ENCODE measurements at places on chromosomes 16 and 17.

DNA sequence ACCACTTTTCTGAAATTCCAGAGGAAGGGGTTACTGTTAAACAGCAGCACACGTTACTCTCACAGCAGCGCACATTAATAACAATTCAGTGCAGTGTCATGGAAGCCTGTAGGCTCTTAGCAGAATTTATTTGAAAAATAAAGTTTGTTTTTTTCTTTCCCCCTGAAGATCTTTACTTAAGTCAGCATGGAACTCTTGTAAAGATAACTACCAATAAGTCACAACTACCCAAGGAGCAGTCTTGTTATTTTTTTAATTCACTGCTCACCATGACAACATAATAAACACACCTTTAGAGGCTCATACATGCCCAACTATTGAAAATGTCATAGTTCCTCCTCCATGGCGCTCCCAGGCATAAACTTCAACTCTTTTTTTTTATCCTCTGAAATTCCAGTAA is 31.8 kb upstream of the PSMD7 start:
- no peak for DNase-seq

DNA sequence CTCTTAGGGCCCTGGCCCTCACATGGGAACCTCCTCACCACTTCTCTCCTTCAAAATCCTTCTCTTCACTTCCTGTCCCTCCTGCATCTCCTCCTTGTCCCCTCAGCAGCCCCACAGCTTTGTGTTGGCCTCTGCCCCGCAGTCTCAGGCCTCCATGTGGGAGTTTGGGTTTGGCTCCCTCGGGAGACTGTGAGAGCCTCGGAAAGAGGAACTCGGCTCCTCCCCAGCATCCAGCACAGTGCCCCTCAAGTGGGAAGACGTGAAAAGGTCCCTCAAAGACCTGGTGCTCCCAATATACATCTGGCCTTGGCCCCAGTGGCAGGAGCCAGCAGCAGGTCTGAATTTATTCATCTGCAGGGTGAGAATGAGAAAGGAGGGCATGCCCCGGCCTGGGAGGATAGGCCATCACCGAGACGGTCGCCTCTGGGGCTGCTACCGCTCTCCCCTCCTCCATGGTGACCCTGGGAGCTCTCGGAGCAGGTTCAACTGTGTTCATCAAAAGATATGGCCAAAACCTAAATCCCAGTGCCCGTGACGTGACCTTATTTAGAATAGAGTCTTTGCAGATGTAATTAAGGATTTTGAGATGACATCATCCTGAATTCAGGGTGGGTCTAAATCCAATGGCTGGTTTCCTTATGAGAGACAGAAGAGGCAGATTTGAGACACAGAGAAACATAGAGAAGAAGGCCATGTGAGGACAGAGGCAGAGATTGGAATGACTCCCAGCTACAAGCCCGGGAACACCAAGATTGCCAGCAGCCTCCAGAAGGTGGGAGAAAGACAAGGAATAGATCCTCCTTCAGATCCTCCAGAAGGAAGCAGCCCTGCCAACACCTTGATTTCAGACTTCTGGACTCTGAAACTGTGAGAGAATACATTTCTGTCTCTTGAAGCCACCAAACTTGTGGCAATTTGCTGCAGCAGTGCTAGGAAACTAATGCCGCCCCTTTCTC is 135.1 kb downstream of the MRM1 start:
- no peak for DNase-seq

GRCh38 chr16:14510581-14510938 is 119.5 kb downstream of the PARN start:
- DNase-seq: no peak

- peak; percentile 66 for DNase-seq
These were observed 20.0 kb downstream of the TUBG1 start for GRCh38 chr17:42629411-42630009.

DNA sequence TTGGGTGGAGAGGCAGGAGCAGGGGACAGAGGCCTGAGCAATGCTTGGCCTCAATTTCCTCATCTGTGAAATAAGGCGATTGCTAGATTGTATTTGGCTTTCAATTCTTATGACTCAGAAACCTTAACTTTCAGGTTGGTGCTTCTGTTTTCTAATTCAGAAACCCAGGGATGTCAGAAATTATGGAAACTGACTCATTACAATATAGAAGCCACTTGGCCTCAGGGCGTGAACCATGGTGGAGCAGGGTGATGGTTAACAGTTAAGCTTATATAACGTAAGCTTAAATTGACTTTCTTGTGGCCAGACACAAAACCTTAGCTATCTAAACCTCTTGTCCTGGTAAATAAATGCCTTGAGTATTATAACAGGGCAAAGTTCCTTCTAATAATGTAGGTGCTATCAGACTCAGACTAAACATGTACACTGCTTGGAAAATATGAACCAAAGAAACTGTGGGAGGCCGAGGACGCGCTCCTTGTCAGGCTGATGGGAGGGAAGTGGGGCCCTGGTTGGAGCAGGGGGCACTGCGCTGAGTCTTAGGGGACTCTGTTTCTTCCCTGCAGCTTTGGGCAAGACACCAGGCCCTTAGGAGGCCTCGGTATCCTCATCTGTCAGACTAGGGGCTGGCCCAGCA is 17.1 kb upstream of the SREBF1 start:
- no peak for DNase-seq
